Ovary (tissue), 10 donors: ENCODE measurements at places on chromosomes 12 and 14. TPM values are rescaled to one million over a fixed set of nuclear protein-coding genes. Genes with fewer than 3 reads are reported as not detected.
A peak's percentile ranks its signal among the peaks of the same experiment; 100 is the strongest.

DNA sequence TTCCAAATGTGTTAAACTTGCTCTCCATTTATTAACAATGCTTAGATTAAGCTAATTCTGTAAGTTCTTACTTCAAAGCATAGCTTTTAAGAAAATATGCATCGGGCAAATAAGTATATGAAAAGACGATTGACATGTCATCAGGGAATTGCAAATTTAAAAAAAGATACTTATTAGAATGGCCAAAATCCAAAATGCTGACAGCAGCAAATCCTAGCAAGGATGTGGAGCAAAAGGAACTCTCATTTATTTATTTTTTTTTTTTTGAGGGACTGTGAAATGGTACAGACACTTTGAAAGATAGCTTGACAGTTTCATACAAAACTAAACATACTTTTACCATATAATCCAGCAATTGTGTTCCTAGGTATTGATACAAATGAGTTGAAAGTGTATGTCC is 779.5 kb upstream of the MDGA2 start:
- DNase-seq = no peak

GRCh38 chr14:60859525-60859924 is 121.4 kb downstream of the TRMT5 start:
- no peak for DNase-seq

GRCh38 chr14:101027291-101027690 is 123.8 kb upstream of the RTL1 start:
- peak; percentile 13 for DNase-seq

DNA sequence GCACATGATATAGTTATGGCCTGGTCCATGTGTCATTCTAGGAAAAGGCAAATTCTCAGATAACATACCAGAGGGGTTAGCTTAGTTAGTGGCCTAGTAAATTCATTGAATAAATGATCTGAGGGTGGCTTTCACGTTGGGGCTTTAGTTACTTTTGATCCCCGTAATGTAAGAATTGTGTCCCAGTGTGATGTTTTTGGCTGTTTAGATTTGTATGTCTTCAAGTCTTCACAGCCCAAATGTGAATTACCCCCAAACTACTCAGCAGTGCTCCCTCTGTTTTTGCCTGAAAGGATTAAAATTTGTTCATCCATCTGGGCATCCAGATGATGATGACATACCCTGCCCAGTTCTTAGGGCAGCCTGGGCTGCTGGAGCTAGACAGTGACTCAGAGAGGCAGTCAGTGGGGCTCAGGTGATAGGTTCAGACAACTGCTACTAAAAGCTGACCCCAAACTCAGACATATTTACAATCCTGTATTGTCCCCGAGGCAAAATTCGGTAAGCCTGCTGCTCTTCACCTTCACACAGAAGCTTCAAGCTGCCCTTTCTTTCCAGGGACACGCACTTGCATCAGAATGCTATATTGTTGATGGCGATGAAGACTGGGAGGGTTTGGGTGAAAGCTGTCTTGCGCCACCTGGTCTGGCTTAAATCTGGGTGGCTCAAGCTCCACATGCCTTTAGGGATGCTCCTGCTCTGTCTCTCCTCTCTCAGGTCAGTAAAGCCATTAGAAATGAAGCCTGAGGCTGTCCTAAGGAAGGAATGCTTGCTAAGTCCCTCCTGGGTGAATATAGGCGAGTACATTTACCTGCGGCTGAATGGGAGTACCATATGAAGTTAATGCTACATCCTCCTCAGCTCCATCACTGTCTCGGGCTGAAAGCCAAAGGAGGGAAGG is 10.3 kb downstream of the GPRC5D start:
- no peak for DNase-seq

DNA sequence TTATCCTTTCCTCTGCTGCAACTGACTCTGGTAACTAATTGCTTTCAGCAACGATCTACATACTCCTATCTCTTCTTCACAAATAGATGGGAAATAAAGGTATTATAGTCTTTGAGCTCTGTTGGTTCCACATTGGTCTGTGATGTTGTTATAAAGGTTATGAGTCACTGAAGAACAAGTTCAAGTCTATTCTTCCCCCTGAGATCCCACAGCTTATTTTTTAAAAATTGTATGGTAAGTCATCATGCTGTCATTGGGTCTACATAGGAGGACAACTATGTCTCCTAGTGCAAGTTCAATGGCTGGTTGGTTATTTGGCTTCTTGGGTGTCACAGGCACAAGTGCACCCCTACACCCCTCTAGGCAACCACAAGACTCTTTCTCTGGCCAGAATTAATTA is 49.6 kb upstream of the PTCSC3 start:
- DNase-seq = no peak

The KRT3 gene
- total RNA-seq = not detected
